GM23248 (cell line): ENCODE measurements at places on chromosomes 3 and 15.

GRCh38 chr3:196788528-196788927 is 48.9 kb downstream of the PAK2 start:
- DNase-seq: no peak

- DNase-seq: no peak
Measured at GRCh38 chr15:90460142-90460824, 69.4 kb upstream of the CRTC3 start.

DNA sequence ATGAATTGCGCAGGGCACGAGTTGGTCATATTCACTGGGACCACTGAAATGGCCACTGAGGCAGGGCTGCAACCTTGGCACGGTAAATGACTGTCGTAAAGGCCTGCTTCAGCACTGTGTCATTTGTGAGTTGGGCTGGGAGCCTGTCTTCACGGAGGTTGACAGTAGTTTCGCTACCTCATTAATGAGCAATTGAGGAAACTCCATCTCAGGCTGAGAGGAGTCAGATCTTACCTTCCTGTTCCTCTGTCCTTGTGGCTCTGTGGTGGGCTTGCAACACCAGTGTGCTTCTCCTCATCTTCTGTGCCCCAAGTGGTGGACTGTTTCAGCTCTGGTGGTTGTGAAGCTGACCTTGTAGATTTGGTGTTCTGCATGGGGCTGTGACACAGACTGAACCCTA is 80.1 kb upstream of the EIF1B start:
- DNase-seq: no peak

- DNase-seq: no peak
Measured at GRCh38 chr3:37605572-37606153, 256.0 kb upstream of the CTDSPL start.
